Lung (tissue), 17 donors: ENCODE measurements at places on chromosomes 3 and 15.

GRCh38 chr15:28112962-28113361, 13.8 kb upstream of the OCA2 start:
- DNase-seq: no peak

DNA sequence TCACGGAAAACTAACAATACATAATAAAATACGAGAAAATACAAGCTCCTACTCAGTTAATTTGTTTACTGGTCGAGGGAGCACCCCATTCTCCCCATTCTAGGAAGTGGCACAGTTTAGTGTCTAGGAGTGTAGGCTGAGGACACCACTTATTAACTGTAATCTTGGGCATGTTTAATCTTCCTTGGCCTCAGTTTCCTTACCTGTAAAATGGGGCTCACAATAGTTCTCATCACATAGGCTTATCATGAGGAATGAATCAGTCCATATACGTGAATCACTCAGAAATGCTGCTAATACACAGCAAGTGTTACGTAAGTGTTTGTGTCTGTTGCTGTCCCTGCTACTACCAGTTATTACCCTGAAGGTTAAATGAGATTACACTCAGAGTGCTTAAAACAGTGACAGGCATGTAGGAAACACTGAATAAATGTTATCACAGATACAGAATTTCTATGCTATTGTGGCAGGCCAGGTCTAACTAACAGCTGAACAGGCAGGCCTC, 210.2 kb downstream of the OSBPL10 start:
- no peak for DNase-seq

GRCh38 chr15:63494408-63494807, 10.0 kb upstream of the USP3 start:
- DNase-seq: no peak

DNA sequence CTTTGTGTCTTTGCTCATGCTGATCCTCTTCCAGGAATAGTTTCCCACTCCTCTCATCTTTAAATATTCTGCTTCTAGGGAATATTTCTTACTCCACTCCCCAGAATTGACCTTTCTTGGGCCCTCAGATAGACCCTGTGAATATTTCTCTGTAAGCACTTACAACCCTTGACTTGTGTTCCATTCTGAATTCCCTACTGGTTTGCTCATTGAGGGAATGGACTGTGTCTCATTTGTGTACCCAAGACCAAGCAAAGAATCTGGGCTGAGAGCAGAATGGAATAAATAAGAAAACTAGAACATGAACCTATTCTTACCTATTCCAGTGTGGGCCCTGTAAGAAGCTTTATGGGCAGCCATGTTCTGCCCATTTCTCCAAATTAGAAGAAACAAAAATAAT, 72.7 kb upstream of the TSPAN3 start:
- no peak for DNase-seq

GRCh38 chr15:82081914-82082762, 36.3 kb upstream of the MEX3B start:
- DNase-seq: no peak

DNA sequence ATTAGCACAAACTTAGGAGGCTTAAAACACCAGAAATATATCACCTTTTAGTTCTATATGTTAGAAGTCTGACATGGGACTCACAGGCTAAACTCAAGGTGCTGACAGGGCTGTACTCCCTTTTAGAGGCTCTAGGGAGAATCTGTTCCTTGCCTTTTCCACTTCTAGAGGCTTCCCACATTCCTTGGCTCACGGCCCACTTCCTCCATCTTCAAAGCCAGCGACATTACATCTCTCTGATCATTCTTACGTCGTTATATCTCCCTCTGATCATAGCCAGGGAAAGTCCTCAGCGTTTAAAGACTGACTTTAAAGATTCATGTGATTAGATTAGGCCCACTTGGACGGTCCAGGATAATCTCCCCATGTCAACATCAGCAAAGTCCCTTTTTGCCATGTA, 166.3 kb downstream of the GREM1 start:
- peak; percentile 66 for DNase-seq

GRCh38 chr3:9935966-9936510, 2.4 kb downstream of the CRELD1 start:
- DNase-seq: no peak

- no peak for DNase-seq
Measured at GRCh38 chr3:141407825-141408224, 39.5 kb downstream of the ZBTB38 start.

DNA sequence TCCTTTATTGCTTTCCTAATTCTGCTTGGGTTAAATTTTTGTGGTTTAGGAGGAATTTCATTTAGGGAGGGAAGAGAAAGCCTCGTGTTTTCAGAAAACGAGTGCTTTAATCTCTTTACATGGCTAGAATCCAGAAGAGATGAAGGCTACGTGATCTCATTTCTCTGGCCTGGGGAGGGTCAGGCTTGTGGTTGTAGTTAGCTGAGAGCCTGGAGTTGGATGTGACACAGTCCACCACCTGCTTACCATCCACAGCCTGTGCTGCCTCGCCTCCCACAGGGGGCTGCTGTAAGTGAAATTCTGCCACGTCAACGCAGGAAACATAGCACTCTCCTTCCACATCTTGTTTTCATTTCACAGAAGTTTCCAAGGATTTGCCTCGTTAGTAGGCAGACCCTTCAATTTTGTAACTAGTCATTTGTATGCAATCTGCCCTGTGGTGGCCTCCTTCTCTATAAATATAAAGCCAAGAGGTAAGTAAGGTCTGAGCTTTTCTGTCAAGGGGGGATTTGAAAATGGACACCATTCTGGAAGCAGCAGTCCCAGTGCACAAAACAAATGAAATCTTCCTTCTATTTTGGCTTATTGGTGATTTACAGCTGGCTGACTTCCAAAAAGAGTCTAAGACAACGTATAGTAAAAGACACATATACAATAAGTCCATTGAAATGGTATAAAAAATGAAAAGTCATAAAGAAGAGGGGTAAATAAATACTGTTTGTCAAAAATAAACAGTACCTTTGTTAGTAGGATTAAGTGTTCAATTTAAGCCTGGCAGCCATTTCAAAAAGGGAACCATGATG, 3.4 kb downstream of the GXYLT2 start:
- DNase-seq: peak; percentile 84

DNA sequence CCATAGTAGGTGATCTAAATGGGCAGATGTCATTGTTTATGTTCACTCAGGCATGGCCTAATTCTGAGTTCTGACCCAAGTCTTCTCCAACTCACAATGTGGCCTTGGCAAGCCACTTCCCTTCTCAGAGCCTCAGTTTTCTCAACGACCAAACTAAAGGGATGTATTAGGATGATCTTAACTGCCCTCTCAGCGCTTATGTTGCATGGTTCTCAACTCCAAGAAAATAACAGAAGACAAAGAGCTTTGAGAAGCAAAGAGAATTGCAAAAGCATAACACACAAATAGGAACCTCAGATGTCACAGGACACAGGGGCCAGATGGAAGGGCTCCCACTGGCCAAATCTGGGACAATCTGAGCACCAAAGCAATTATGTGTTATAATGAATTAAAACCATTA, 8.6 kb downstream of the RHCG start:
- no peak for DNase-seq

DNA sequence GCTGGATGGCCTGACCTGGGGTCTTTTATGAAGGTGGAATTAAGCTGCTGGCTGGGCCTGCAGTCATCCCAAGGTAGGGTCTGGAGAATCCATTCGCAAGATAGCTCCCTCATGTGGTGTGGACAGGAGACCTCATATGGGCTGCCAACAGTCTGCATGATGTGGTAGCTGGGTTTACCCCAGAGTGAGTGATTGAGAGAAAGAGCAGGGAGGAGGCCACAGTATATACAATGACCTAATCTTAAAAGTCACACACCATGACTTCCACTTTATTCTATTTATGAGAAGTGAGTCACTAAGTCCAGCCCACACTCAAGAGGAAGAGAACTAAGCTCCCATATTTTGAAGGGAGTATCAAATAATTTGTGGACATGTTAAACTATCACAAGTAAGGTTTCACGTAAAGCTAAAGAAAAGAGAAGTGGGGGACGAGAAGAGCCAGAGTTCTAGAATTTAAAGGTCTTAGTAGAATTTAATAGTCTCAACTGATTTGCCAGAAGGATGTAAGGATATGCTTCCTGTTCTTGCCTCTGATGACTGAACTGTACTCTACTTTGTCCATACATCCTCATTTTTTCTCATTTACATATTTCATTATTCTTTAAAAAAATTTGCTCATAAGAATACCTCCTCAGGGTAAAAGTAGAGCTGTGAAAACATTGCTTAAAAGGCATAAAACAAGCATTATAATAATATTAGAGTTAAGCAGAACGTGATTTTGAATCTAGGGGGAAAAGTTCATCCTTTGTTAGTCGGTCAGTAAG, 184.4 kb downstream of the PEX5L start:
- no peak for DNase-seq

GRCh38 chr3:88267847-88268246, 118.1 kb downstream of the C3orf38 start:
- no peak for DNase-seq

- DNase-seq: no peak
Measured at GRCh38 chr3:182686033-182686886, 107.0 kb upstream of the ATP11B start.

DNA sequence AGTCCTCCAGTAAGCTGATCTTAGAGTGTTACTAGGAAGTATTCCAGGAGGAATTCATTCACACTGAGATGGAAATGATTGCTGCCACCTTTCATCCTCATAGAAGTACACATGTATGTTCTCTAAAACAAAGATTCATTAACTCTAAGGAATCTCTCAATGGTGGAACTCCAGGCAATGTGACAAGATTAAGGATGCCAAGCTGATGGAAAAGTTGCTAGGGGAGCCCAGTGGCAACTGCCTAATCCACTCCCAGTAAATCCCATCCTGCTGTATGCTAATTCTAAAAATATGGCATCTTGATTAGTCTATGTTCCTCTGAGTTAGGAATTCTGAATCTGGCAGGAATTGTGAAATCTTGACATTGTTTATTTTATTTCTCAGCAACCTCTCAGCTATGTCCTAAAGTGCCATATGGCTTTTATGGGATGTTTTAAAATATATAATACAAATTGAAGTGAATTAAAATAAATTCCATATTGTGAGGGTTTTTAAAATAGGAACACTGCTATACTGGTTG, 210.0 kb upstream of the TRIM42 start:
- DNase-seq: peak; percentile 73

DNA sequence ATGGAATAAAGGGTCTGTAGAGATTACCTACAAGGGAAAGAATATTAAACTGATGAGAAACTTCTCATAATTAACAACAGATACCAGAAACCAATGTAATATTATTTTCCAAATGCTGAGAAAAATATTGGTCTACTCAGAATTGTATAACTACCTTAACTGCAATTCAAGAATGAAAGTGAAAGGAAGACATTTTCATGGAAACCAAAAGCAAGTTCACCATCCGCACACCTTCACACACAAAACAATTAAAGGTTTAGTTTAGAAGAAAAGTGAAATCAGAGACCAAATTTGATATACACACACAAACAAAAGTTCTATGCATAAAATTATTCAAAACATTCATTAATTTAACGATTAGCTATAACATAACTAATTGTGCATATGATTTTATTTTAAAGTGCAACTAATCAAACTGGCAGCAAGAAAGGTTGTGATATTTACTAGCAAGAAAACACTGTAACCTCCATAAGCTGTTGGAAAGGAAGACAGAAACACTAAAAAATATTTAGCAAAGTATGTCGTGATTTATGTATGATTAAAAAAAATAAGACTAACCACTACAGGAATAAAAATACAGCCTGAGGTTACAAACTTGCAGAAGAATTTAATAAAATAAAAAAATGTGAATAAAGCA, 395.5 kb downstream of the FGF12 start:
- DNase-seq: no peak

DNA sequence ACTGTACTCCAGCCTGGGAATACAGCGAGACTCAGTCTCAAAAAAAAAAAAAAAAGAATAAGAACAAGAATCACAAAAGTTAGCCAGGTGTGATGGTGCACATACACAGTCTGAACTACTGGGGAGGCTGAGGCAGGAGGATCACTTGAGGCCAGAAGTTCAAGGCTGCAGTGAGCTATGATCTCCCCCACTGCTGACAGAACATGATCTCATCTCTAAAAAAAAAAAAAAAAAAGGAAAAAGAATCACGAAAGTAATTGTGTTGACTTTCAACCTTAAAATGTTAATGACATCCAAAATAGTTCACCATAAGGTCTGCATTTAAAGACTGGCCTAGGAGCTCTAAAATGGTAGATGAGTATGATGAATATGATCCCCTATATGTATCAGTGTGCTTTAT, 68.0 kb upstream of the MAP4 start:
- DNase-seq: no peak

DNA sequence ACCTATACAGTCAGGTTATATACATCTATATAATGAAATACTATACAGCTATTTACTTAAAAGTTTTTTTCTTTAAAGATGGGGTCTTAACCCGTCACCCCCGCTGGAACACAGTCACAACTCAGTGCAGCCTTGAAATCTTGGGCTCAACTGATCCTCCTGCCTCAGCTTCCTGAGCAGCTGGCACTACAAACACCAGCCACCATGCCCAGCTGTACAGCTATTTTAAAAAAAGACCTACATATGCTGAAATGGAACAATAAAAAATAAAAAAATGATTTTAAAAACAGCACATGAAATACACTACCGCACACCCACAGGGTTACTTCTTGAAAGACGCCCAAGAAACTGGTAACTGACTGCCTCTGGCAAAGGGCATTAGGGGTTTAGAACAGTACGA, 3.8 kb downstream of the NCBP2 start:
- no peak for DNase-seq

DNA sequence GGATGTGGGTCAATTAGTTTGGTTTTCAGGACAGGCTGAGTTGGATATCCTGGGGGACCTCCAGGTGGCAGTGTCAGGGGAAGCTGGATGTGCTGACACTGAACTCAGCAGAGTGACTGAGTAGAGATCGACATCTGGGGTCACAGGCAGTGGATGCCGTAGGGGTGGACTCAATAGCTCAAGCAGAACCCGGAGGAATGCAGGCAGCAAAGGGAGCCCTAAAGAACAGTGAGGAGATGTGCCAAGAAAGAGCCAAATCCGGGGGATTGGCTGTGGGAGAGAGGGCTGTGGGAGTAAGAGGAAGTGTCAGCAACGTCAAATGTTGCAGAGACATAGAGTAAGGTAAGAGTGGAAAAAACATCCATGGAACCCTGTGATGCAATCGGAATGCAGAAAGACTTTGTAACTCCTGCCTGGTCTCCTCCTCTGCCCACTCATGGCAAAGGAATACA, 11.6 kb downstream of the CCR5AS start:
- no peak for DNase-seq

GRCh38 chr3:149879872-149880271, 66.9 kb downstream of the RNF13 start:
- DNase-seq: peak; percentile 83

DNA sequence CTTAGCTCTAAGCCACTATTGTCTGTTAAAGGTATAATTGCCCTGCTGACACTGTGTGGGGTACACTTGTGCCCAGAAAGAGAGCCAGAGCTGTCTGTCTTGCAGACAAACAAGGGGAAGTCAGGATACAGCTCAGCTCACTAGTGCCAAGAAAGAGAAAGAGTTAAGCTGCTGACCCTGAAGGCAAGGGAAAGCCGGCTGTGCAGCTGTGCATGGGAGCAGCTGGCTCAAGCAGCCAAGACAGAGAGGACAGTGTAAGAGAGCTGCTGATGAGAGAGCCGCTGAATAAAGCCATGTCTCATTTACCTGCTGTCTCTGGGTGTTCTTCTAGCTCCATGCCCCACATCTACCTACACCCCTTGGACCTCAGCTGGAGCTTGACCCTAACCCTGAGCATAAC, 428.1 kb upstream of the NAALADL2 start:
- DNase-seq: no peak
